ENCODE measurements at places on chromosomes 5 and 9.

DNA sequence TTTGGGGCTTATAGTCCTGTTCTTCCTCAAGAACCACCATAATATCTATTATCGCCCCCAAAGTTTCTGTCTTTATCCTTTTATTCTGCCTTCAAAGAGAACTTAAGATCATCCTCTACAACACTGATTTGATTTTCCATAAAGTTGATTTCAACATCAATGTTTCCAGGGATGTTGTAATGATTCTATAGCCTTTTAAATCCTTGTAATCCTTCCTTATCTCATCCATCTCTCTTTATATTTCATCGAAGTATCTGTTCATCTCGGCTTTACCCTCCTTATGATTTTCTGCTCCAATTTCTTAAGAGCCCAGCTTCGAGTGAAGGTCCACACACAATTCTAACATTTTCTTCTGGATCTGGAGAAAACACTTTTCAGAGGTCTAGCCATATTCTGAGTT, 218.4 kb downstream of the CDK5RAP2 start:
- no peak for DNase-seq

GRCh38 chr9:95373069-95373681, 55.7 kb upstream of the FANCC start:
- DNase-seq, result no peak

- DNase-seq, result no peak
Measured at GRCh38 chr5:4023753-4024335, 428.2 kb downstream of the IRX1 start.

- DNase-seq, result no peak
Measured at GRCh38 chr5:149550268-149550583, 1.0 kb downstream of the CSNK1A1 start.

DNA sequence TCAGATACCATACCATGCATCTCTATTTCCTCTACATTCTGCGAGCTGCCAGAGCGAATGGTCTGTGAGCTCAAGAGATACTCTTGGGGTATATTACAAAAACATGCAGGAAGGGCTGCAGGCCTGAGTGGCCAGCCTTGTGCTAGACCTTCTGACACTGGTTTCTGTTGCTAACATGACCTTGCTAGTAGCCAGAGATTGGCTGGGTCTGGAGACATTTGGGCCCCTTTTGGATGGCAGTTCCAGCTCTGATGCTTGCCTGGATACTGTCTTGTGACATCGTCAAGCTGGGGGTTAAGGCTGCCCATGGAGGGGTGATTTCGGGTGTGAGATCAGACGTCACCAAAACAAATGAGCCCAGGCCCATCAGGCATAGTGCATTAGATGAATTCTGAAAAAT, 56.1 kb upstream of the FSTL4 start:
- no peak for DNase-seq

GRCh38 chr9:91089405-91090129, 272.2 kb downstream of the AUH start:
- DNase-seq, result no peak

DNA sequence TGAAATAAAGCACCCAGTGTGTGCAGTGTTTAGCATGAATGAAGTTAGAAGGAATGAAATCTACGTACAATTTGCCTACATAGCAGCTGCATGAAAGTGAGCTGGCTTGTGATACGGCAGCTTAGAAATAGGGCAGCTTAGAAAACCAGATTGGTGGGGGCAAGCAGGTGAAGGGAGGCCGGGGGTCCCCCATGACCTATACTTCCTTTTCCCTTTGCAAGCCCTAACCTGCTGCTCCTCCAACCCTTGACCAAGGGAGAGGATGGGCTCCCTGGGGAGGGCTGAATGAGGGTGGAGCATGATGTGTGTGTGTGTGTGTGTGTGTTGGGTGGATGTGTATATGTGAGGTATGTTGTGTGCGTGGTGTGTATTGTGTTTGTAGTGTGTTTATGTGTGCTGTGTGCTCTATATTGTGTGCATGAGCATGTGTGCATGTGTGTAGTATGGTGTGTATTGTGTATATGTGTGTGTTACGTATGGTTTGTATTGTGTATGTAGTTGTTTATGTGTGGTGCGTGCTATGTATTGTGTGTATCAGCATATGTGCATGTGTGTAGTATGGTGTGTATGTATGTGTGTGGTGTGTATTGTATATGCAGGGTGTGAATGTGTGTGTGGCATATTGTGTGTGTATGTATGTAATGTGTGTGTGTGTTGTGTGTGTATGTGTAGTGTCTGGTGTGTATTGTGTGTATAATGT, 72.1 kb downstream of the TENT4A start:
- DNase-seq, result no peak

- DNase-seq, result no peak
Measured at GRCh38 chr9:83701769-83702168, 6.0 kb downstream of the UBQLN1 start.

- no peak for DNase-seq
Measured at GRCh38 chr5:129367883-129368282, 92.2 kb upstream of the ADAMTS19 start.

DNA sequence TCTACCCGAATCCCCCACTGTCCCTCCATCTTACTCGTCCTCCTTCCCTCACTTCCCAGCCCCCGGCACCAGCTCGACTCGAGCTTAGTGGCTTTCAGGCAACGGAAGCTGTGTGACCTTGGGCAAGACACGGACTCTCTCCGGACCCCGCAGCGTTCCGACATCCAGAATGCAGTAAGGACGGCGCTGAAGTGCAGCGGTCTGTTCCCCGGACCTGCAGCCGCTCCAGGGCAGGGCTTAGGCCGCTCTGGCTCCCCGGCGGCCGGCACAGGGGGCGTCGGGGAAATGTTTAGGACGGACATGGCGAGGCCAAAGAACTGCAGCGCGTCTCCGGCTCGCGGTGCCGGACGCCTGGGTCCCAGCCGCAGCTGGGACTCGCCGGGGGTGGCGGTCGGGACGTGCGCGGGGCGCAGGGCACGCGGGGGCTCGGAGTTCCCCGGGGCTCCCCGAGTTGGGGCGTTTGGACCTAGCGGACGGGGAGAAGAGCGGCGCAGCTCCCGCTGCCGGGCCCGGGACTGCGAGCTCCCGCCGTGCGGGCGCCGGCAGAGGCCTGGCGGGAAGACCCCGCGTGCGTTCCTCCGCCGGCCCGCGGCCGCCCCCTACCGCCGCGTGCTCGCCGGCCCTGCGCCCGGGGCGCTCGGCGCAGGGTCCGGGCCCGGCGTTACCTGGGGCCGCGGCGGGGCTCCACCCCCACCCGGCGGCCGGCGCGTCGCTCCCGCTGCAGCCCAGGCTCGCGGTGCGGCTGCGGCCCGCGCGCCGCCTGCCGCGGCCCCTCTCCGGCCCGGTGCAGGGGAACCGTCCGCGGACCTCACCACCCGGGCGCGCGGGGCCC, 5.6 kb upstream of the RNF44 start:
- DNase-seq, result no peak

DNA sequence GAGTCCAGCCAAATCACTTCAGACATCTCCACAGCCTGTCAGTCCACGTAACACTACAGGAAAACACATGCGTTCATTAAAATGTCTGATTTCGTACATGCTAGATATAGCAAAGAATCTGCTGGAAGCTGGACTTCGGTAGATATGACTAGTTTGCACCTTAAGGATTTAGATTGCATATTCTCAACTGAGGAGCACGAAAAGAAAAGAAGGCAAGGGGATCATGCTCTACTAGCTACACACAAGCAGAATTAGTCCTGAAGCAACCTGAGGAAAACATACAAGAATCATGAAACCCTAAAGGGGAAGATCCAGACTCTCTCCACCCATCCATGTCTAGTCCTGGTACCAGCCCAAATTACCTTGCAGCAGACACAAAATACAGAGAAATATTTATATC, 36.1 kb upstream of the SSBP2 start:
- DNase-seq, result no peak

- DNase-seq, result no peak
Measured at GRCh38 chr9:127384901-127385300, 12.1 kb upstream of the SLC2A8 start.

DNA sequence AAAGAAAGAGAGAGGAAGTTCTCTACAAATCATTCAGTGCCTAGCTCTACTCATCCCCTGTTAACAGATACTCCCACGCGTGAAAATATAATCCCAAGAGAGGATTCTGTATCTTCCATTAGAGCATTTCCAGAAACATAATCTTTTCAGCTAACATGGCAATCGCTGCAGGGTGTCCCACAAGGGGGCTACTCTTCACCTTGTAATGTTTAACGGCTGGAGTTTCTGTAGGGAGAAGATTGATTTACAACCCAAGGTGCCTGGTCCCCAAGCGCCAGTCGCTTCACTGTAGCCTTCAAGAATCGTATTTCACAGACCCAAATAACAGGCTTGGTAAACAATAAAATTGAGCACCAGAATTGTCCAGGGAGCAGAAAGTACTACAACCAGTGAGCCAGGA, 318.7 kb downstream of the TLE1 start:
- DNase-seq, result no peak
